ENCODE measurements at places on chromosomes 12 and 14.

GRCh38 chr12:48482930-48483329 lies 632 bp downstream of the C12orf54 start:
- no peak for DNase-seq

DNA sequence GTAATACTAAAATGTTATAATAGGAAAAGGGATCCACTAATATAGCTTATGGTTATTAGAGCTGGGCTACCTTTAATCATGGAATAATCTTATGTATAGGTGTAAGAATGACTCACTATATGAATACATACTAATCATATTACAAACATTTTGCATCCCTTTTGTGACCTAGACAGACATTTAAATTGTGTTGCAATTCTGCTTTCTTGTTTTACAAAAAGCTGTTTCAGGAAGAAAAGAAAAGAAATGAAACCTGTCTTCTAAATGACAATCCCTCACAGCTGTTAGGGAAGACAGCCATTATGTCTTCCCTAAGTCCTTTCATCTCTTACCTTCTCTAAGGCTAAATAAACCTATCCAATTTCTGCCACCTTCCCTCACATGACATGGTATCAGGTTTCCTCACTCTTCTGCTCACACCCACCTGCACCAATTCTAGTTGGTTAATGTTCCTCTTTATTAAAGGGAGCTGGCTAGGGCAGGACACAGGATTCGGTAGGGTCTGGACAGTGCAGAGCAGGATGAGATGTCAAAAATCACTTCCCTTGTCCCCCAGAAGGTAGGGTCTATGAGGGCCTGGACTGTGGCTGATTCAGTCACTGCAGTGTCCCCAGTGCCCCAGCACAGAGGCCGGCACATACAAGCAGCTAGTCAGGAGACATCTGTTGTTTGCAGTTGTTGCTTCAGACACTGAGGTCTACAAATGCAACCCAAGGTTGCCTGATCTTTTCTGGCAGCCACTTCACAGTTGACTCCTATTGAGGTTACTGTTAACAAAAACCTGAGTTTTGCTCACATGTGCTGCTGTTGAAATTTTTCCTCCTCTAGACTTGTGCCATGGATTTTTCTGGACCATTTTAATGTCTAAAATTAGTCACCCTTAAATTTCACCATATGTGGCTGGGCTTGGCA lies 3.7 kb downstream of the DHRS7 start:
- DNase-seq, result peak; percentile 85

DNA sequence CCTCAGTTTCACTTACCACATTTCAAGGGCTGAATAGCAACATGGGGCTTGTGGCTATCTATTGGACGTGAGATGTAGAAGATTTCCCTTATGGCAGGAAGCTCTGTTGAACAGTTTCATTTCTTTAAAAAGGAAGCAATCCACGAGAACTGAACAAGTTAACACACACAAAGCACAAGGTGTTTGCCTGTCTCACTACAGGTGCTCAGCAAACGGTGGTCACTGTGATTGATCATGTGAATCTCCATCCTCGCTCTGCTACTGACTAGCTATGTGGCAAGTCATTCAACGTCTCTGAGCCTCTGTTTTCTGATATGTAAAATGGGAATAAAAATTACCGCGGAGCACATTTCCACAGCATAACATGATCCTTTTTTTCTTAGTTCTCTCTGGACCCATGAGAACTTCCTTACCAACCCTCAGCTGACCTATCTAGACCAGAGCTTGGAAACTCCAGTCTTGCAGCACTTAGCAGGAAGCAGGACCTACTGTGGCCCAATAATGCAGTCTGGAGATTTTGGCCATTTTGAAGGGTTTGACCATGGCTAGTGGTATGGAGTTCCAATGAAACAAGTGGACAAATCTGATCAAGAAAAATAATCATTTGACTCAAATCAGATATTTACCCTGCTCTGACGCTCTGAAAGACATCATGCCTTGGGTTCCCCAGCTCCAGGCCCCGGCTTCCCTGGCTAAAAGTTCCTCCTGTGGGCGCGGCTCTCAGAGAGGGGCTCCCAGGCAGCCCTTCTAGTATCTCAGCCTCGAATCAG lies 278.8 kb downstream of the ZFP36L1 start:
- DNase-seq, result no peak

DNA sequence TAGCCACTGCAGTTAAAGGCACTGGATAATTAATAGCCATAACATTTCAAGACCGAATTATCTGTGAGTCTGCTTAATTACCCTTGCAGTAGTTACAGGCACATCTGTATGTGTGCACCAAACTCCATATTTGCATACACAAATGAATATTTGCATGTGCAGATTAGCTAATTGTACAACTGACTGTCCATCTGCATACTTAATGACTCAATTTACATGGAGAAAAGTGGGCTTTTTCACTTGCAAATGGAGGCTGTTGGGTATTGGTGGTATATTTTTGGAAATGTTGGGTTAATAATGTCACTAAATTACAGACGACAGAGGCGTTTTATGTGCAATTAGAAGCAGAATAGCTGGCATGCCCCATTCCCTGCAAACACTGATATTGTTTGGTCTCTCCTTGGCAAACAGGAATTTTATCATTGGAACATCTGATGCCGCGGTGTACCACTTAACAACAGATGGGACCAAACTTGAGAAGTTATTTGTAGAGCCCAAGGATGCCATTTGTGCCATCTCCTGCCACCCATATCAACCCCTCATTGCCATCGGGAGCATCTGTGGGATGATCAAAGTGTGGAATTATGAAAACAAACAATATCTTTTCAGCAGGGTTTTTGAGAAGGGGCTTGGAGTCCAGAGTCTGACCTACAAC lies 39.6 kb downstream of the CFAP251 start:
- DNase-seq, result no peak

DNA sequence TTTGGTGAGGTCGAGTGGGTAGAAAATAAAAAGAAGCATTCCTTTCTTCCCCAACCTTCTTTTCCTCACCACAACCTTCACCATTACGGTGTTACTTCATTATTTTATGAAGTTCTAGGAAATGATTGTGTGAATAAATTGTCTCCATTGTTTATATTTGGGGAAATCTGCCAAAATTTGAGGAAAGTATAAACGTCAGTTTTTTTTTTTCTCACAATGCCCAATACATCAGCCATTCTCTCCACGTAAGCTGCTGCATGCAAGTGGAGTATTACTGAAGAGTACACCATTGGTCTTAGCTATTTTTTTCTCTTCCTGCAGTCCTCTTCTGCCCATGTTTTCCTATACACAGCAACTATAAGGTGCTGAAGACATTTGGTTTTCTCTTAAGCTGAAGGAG lies 9.1 kb upstream of the POLR3B start:
- DNase-seq, result no peak

DNA sequence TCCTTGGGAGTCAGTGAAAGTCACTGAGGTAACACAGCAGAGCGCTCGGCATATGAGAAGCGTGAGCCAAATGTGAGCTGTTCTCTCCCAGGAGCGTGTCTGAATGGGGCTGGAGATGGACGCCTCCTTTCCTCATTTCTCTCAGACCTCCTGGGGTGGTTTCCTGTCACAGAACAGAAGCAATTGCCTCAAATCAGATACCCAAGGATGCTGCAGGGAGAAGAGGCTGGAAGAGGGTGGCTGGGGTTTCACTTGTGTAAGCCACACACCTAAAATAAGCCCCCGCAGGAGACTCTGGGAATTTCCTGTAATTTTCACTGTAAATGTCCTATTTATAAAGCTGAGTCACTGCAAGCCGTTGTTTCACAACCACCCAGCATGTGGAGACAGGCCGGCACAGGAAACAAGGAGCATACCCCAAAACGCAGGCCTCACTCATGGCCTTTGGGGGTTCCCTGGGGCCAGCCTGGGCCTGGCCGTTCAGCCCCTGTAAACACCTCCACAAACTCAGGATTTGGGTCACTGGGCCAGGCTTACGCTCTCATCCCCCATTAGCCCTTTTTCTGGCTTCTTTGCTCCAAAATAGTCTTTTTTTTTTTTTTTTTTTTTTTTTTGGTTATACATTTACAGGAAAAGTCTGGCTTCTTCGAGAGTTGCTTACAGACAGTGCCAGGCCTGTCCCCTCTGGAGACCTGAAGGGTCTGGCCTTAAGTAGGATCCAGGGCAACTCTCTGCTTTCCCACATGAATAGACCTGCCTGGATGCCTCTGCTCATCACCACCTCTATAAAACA lies 55.3 kb downstream of the VCPKMT start:
- DNase-seq, result peak; percentile 76

- DNase-seq, result no peak
These were observed 208.9 kb downstream of the PIK3C2G start for GRCh38 chr12:18470251-18470650.

GRCh38 chr12:21551841-21552465 lies 25.9 kb downstream of the SPX start:
- DNase-seq, result no peak

DNA sequence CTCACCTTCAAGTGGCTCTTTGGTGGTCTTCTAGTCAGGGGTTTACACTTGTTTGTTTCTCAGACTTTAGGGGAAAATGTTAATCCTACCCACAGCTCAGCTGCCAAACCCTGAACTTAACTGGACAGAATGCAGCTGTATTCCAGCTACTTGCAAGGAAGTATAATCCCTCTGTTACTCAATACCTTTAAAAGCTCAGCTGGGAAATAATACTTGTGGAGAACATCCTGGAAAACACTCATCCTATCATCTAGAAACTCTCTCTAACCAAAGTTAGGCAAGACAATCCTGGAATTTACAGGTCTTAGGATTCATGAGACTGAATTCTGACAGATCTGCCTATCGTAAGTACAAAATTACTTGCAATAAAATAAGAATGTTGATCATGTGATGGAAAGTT lies 404.1 kb downstream of the ADAMTS20 start:
- no peak for DNase-seq

DNA sequence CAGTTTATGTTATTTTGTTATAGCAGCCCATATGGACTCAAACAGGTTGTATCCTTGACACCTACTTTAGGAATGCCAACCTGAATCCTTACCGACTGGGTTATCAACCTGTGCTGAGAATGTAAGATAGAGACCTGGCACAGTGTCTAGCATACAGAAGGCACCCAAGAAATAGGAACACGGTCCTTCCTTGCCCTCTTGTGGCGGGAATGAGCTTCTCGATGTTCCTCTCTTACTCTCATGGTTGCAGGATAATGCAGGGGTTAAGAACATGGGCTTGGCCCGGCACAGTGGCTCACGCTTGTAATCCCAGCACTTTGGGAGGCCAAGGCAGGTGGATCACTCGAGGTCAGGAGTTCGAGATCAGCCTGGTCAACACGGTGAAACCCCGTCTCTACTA lies 6.5 kb downstream of the C12orf43 start:
- no peak for DNase-seq

GRCh38 chr14:23102801-23103200 lies 2.0 kb downstream of the CIROP start:
- DNase-seq, result peak; percentile 42

DNA sequence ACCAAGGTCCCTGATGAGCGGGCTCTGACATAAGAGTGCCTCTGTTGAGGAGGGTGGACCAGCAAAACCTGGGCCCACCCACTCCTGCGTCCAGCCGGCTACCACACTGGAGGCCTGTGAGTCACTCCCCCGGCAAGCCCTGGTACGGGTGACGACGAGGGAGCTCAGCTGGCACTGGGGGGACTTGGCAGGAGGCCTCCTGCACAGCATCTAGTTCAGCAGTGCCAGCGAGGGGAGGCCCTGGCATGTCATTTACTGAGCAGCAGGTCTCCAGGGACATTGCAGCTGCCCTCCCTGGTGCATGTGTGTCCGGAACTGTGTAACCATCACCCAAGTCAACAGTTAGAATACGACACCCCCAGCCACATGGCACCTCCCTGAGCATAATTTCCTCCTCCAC lies 24.4 kb downstream of the CD9 start:
- DNase-seq, result no peak

All from lower leg skin (tissue), 4 donors.